ENCODE measurements at places on chromosomes 13 and 19.

- DNase-seq: no peak
Measured at GRCh38 chr13:106498158-106498557, 37.3 kb downstream of the EFNB2 start.

- DNase-seq: no peak
Measured at GRCh38 chr19:29819300-29819699, 7.5 kb downstream of the CCNE1 start.

DNA sequence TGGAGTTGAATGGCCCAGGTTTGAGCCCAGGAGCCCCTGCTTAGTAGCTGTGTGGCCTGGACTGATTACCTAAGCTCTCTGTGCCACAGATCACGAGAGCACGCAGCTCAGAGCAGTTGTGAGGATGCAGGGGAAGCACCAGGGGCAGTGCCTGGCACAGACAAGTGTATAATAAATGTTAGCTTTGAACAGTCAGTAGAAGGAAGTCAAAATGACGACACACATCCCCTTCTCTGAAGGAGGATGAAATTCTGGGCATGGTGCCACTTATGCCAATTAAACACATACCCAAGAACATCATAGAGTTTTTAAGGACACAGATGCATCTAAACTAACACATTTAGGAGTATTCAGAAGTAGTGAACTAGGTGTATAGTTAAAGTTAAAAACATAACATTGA is 24.9 kb upstream of the SIGLEC11 start:
- no peak for DNase-seq

GRCh38 chr13:33537026-33537425 is 251.5 kb upstream of the STARD13 start:
- peak; percentile 61 for DNase-seq

GRCh38 chr13:42377640-42378382 is 105.9 kb downstream of the AKAP11 start:
- DNase-seq: no peak

- no peak for DNase-seq
Measured at GRCh38 chr13:26813321-26813979, 52.9 kb upstream of the GPR12 start.

DNA sequence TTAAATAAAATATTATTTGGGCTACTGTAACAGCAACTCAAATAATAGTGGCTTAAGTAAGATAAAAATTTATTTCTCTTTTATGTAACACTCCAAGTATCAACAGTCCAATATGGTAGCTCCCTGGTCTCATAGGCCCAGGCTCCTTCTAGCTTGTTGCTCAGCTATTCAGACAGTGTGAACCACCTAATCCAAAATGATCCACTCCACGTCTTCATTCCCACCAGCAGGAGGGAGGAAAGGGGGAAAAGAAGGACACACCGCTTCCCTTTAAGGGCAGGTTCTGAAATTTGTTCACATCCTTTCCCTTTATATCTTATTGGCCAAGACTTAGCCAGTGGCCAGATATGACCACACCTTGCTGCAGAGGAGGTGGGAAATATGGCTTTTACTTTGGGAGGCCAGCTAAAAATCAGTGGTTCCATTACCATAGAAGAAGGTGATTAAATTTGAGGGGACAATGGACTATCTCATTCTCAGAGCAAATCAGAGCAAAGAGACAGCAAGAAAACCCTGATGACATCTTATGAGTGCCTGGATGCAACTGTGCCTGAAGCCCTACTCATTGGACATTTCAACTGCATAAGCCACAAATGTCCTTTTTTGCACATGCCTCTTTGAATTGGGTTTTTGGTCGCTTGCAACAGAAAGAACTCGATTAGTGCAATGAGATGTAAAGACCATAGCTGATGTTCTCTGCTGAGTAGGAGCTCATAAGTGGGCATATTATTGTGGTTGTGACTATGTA is 7.0 kb upstream of the EPOR start:
- DNase-seq: no peak

GRCh38 chr13:112249644-112250610 is 126.2 kb upstream of the SPACA7 start:
- no peak for DNase-seq

DNA sequence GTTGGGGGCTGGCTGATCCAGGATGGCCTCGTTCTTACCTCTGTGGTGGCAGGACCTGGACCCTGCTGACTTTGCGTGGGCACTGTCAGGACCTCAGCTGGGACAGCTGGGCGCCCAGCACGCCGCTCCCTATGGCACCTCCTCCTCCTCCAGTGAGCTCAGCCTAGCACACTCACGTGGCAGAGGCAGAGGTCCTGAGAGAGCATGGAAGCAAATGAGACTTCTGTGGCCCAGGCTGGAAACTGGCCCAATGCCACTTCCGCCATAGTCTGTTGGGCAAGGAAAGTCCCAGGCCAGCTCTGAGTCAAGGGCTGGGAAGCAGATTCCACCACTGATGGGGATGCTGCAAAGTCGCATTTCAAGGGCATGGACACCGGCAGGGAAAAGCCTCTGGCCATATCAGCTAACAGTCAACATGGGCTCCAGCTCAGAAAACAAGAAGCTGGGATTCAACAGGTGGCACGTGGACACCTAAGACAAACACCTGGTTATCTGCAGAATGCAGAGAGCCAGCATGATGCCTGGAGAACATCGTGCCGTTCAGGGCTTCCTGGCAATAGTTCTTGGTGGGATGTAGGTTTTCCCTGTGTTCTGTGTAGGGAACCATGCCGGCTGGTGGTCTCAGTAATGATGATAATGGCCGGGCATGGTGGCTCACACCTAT is 16.7 kb downstream of the MYBPC2 start:
- no peak for DNase-seq

GRCh38 chr13:45219123-45219891 is 18.5 kb upstream of the KCTD4 start:
- DNase-seq: no peak

DNA sequence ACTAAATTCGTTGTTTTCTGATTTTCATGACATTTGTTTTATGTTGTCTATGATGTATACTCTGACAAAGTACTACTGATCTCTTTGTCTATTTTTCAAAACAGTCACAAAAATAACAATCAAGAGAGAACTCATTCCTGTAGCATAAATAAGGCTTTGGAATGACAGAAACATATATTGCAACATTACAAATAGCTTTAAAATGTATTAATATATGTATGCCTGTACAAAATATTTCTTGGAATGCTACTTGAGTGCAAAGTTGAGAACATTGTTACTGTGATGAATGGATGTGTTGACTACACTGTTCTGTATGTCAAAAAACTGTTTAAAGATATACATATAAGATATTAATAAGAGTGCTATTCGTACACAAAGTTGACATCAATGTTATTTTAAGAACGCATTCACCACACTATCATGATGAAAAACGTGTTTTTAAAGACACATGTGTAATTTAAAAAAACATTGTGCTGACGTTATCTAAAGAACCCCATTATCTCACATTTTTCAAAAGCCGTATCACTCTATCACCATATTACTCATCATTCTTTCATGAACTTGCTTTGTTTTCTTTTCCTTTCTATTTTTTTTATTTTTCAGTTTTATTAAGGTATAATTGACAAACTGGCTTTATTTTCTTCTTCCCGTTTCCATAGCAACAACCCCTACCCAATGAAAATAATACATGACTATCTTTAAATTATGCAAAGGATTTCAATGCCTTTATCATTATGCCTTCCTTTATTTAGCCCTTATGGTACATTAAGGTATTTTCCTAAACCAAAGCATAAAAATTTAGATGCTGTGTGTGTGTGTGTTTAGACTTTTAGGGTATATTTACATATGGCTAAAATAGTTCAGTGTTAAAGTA is 918.8 kb downstream of the SLITRK1 start:
- DNase-seq: peak; percentile 55

GRCh38 chr13:34733721-34734120 is 208.3 kb upstream of the NBEA start:
- DNase-seq: peak; percentile 88

GRCh38 chr13:96540670-96541069 is 450.8 kb downstream of the HS6ST3 start:
- no peak for DNase-seq

- no peak for DNase-seq
Measured at GRCh38 chr13:25466880-25467279, 95.1 kb downstream of the ATP8A2 start.

DNA sequence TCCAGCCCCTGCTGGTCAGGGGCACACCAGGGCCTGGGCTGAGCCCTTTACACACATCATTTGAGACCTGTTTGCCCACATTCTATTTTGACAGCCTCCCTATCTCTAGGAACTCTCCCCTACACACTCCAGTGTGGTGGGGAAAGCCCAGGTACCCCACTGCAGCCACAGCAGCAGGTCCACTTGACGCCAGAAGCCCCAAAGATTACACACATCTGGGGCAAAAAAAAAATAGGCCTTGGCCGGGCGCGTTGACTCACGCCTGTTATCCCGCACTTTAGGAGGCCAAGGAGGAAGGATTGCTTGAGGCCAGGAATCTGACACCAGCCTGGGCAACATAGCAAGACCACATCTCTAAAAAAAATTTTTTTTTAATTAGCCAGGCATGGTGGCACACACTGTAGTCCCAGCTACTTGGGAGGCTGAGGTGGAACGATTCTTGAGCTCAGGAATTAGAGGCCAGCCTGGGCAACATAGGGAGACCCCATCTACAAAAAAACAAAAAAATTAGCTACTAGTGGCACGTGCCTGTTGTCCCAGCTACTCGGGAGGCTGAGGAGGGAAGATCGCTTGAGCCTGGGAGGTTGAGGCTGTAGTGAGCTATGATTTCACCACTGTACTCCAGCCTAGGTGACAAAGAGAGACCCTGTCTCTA is 18.0 kb upstream of the CD22 start:
- DNase-seq: no peak

- DNase-seq: peak; percentile 70
Measured at GRCh38 chr13:62014299-62014698, 598.6 kb upstream of the PCDH20 start.

All from adipocyte (in vitro differentiated cells).